Pons (tissue), 1 donor: ENCODE measurements at places on chromosomes 11 and 22.

GRCh38 chr11:33320814-33321330, 63.7 kb downstream of the HIPK3 start:
- DNase-seq, result no peak

DNA sequence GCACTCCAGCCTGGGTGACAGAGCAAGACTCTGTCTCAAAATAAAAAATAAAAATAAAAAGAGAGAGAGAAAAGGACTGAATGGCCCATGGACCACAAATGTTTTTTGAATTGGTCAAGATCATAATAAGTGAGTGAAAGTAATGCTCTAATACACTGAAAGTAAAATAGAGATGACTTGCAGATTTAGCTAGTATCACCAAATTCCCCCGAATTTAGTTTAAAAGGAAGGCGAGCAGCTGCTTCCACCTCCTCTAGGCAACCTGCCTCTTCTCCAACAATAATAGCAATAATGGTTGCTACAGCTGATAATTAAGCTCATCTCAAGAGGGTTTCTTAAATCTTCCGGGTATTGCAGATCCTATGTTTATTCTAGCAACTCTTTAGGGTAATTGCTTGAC, 36.8 kb downstream of the CELF1 start:
- no peak for DNase-seq

- DNase-seq, result no peak
These were observed 4.9 kb upstream of the P2RY6 start for GRCh38 chr11:73267122-73267846.

- DNase-seq, result no peak
These were observed 122.5 kb downstream of the OPCML start for GRCh38 chr11:133409799-133410198.

- no peak for DNase-seq
These were observed 121.5 kb upstream of the RAG2 start for GRCh38 chr11:36719358-36720107.

- no peak for DNase-seq
These were observed 4.2 kb downstream of the SEPTIN5 start for GRCh38 chr22:19718456-19719049.

DNA sequence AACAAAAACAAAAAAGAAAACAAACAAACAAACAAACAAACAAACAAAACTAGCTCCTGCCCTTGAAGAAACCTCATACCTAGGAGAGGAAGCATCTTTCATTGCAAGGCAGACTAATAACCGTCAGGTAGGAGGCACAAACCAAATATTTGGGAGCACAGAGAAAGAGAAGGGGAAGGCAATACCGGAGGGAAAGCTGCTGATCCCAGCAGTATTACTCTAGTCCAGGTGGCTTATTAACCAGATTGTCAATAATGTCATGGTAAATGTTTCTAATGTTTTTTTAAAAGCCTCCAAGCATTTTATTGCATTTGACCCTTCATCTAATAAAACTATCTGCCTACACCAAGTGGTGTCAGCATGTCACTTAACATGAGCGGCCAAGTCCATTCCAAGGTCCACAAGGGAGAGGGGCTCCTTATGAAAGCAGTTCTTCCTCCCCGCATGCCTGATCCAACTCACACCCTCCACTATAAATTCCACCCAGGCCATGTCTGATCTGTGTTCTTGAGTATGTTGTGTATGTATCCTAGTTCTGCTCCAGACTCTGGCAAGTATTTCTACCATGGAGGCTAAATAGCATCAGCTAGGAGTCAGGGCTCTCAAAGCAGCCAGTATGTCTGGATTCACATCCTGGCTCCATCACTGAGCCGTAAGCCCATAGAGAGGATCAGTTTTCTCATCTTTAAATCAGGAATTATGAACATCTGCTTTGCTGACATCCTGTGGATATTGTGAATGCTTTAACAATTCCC, 208.1 kb upstream of the TENM4 start:
- DNase-seq, result no peak

GRCh38 chr11:94149431-94150017, 20.9 kb downstream of the PANX1 start:
- DNase-seq, result no peak

- DNase-seq, result no peak
These were observed 8.7 kb upstream of the DAGLA start for GRCh38 chr11:61671527-61671926.

GRCh38 chr11:65290448-65291165, 24.1 kb upstream of the CDC42EP2 start:
- peak; percentile 97 for DNase-seq

GRCh38 chr11:95792200-95792599, 1.9 kb downstream of the CEP57 start:
- no peak for DNase-seq

DNA sequence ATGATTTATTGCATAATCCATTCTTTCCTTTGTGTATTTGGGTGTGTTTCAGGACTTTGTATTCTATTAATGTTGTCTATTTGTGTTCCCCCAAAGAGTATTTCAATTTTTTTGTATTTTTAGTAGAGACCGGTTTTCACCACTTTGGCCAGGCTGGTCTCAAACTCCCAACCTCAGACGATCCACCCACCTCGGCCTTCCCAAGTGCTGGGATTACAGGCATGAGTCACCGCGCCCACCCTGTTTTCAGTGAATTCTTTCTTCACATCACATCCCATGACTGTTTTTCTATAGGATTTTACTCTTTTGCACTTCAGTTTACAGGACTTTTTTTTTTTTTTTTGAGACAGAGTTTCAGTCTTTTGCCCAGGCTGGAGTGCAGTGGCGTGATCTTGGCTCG, 46.3 kb downstream of the RBX1 start:
- DNase-seq, result no peak

- peak; percentile 56 for DNase-seq
These were observed 42.0 kb downstream of the MS4A2 start for GRCh38 chr11:60130496-60130895.

- no peak for DNase-seq
These were observed 5.1 kb downstream of the CHKA start for GRCh38 chr11:68116126-68116525.

- no peak for DNase-seq
These were observed 95.5 kb downstream of the RPL27A start for GRCh38 chr11:8777907-8778767.

DNA sequence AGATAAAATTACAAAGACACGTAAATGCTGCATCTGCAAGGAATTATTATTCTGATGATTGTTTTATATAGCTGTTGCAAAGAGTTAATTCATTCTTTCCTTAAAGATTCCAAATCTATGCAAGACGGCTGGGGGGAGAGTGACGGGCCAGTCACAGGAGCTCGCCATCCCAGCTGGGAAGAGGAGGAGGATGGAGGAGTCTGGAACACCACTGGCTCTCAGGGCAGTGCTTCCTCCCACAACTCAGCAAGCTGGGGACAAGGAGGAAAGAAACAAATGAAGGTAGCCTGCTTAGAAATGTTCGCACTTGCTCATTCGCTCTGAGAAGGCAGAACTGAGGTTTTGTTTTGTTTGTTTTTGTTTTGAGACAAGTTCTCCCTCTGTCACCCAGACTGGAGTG, 73.0 kb upstream of the ADSL start:
- DNase-seq, result no peak

- DNase-seq, result no peak
These were observed 77.4 kb downstream of the MN1 start for GRCh38 chr22:27724157-27724556.

- DNase-seq, result no peak
These were observed 32.9 kb downstream of the RBFOX2 start for GRCh38 chr22:35995772-35996171.

DNA sequence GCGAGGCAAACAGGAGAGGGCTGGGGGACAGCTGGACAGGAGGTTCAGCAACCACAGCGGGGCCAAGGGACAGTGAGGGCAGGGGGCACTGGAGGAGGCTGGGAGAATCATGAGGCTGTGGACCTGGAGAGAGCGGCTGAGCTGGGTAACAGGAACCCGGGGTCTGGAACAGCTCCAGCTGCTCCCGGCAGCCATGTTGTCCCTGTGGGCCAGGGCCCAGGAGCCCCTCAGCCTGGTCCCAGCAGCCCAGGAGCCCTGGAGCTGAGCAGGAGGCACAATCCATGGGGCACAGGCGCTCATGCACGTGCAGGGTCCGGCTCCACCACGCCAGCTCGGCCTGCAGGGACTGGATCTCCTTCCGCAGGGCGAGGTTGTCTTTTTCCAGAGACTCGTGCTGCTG, 7.4 kb downstream of the BATF2 start:
- DNase-seq, result no peak

- DNase-seq, result no peak
These were observed 16.0 kb upstream of the MIF start for GRCh38 chr22:23878219-23878618.

- no peak for DNase-seq
These were observed 65.8 kb downstream of the PACSIN2 start for GRCh38 chr22:42949159-42949558.

DNA sequence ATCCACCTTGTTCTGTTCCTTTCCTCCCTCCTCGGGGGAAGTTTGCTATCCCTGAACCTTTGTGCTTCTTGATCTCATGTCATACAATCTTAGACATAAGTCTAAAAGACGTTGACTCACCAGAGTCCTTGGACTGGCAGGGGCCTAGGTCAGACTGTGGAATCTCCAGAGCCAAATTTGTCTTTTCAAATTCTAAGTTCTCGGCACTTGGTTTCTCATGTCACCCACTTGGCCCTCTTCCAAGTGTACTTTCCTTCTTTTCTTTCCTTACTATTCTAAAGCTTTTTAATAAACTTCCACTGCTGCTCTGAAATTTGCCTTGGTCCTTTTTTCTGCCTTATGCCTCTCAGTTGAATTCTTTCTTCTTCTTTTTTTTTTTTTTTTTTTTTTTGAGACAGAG, 30.1 kb upstream of the SMPD1 start:
- no peak for DNase-seq

DNA sequence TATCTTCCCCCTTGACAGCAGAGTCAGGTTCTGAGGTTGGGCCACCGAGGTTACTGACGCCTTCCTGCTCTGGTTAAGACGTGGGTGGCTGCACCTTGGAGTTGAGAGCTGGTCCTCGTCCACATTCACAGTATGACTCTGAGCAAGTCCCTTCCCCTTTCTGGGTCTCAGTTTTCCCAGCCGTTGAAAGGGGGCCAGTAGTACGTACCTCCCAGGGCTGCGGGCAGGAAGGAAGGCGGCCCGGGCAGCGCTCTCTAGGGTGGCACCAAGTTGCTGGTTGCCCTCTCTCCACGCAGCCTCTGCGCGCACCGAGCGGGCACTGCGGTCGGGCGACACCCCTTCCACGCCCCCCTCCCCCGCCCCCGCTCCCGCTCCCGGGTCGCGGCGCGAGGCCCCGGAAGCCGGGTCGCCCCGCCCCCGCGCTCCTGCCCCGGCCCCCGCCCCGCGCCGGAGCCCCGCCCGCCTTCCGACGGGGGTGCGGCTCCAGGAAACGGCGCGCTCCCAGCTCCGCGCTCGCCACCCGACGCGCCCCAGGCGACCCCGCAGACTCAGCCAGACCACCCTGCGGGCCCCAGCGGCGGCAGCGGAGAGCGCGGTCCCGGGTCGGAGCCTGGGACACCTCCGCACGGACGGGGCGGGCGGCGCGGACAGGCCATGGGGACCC, at the start of gene EHBP1L1:
Gene EHBP1L1 (plus strand): TSS at position 486 of the 664 bp plus-strand sequence. CDS start 250 bp downstream, outside the sequence.
- no peak for DNase-seq

DNA sequence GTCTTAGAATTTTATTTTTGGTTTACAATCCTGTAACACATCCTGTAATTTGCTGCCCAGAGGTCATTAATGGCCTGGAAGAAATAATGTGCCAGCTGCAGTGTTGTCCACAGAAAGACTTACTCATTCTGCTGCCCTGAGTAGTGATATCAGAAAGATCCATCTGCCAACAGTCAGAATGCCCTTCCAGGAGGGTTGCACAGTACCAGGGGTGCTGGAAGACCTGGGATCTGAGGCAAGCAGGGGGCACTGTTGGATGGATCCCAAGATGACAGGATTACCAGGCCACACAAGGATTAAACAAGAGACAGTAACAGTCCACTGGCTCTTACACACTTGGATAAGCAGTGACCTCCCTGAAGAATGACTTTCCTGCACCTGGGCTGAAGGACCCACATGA, 93.8 kb upstream of the TOP3B start:
- DNase-seq, result no peak

GRCh38 chr11:17730608-17731462, 3.7 kb upstream of the KCNC1 start:
- peak; percentile 83 for DNase-seq

DNA sequence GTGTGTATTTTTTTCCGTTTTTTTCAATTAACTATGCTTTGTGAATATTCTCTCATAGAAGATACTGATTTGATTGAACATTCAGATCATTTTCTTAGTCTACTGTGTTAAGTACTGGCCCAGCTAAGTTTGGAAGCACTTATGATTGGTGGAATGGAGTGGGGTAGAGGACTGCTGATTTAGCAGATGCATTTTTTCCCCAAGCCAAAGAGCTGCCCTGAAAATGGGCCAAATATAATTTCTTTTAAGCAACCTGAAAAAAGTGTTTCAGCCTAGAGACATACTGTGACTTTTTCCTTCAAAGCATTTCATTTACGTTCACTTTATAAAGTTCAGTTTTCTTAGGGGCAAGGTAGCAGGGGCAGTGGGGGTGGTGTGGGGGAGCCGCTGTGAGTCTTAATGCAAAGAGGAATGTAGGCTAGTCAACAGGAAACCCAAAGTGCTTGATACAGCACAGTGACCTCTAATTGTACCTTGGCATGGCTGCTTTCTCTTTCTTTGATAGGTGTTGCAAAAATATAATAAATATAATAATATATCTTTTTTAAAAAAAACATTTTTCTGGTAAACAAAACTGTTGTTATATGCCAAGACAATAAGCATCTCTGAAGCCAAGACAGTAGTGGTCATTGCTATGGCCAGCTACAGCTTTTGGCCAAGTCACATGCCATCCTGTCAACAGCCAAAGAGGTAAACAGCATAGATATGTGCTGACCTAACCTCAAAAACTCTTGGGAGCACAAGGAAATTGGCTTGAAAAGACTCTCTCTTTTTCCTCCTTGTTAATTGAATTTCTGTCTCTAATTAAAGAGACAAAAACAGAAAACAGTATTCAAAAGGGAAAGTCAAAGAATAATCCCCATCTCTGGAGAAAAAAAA, 58.8 kb downstream of the LIF start:
- DNase-seq, result no peak

GRCh38 chr11:134999590-134999989, 587.5 kb upstream of the B3GAT1 start:
- no peak for DNase-seq

DNA sequence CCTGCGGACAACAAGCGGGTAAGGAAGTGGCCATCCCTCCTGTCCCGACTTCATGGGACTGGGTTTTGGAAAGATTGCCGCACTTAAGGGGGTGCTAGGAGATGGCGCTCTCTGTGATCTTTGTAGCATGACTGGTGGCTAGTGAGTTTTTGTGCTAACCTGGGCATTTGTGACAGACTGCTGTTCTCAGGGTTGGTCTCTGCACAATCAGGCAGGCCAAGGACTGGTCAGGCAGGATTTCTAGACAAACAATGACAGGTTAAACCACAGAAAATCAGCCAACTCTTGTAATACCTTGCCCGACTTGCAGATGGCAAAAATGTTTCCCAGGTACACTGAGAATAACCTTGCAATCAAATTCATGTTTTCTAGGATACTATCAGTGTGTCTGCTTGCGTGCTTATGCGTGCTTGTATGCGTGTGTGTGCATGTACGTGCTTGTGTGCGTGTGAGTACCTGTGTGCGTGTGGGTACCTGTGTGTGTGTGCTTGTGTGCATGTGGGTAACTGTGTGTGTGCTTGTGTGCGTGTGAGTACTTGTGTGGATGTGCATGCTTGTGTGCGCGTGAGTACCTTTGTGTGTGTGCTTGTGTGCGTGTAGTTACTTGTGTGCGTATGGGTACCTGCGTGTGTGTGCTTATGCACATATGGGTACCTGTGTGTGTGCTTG, 25.6 kb upstream of the SORL1-AS1 start:
- no peak for DNase-seq
